ENCODE measurements at places on chromosomes 5 and 9.

DNA sequence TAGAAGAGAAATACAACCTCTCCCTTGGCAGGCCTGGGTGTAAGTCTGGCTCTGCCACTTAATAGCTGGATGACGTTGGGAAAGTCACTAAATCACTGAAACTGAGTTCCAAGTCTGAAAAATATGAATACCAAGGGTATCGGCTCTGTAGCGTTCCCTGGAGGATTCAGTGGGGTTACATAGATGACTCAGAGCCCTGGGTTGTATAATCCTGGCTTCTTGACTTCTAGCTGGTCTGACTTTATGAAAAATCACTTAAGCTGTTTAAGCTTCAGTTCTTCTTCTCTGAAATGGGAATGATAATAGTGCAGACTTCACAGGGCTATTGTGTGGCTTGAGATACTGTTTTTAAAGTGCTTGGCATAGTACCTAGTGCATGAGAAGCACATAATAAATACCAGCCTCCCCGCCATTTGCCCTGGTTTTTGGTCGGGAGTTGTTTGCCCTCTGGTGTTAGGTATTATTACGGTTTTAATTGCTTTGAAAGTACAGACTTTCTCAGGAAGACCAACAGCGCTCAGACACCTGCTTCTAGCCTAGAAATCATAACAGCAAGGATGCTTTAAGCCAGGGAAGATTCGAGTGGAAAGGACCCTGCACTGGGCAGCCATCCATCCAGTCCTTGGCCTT is 43.0 kb downstream of the CYFIP2 start:
- no peak for DNase-seq

DNA sequence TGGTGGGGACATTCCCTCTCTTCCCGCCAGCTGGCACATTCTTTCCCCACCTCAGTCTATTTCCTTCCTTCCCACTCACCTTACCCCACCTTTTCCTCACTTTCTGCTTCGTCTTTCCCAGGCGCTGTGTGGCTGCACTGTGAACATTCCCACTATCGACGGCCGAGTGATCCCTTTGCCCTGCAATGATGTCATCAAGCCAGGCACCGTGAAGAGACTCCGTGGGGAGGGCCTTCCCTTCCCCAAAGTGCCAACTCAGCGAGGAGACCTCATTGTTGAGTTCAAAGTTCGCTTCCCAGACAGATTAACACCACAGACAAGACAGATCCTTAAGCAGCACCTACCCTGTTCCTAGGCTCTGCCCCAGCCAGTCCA is 7.3 kb downstream of the DNAJB5 start:
- no peak for DNase-seq

DNA sequence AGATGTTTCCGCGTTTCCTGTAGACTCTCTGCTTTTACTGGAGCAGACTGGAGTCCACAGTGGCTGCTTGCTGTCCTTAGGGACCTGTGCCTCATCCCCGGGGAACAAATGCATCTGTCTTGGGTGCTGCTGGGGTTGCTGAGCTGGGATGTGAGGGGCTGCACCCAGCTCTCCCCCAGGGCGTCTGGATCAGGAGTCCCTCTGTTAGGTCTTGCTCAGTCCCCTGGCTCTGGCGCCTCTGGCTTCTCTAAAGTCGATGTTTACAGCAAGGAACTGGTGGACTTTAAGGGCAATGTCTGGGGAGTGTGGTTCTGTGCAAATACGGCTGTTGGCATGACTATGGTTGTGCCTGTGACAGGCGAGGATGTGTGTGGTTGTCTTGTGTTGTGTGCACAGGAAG is 91.4 kb downstream of the CACNA1B start:
- DNase-seq, result no peak

GRCh38 chr5:5220901-5221631 is 80.9 kb downstream of the ADAMTS16 start:
- no peak for DNase-seq

DNA sequence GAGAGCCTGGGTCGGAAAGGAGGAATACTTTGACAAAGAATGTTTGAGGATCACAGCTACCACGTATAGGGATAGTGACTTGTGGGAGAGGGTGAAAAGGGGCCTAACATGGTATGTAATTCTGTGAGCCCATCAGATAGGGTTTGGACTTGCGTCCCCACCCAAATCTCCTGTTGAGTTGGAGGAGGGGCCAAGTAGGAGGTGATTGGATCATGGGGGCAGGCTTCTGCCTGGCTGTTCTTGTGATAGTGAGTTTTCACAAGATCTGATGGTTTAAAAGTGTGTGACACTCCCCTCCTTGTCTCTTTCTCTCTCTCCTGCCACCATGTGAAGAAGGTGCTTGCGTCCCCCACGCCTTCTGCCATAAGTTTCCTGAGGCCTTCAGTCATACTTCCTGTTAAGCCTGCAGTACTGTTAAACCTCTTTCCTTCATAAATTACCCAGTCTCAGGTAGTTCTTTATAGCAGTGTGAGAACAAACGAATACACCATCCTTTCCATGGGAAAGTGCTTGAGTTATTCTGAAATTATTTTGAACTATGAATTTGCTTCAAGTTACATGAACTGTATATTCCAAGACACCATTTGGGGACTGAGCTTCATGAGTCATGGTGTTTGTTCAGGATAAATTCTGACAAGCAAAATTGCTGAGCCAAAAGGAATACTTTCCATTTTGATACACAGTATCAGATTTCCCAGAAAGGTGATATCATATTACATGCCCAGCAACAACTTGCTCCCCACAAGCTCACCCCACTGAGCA is 68.8 kb upstream of the SSBP2 start:
- DNase-seq, result no peak
